ENCODE measurements at places on chromosomes 5 and 9. TPM values are rescaled to one million over a fixed set of nuclear protein-coding genes. Genes with fewer than 3 reads are reported as not detected.

LCN10 gene
- 0.18 TPM for polyA plus RNA-seq

- no peak for DNase-seq
Measured at GRCh38 chr5:143054480-143054941, 284.3 kb downstream of the ARHGAP26 start.

GRCh38 chr5:60503771-60504170 is 196.2 kb downstream of the DEPDC1B start:
- DNase-seq: no peak

- no peak for DNase-seq
Measured at GRCh38 chr5:5770825-5771224, 348.3 kb downstream of the ICE1 start.

All from left renal pelvis (tissue), 4 donors.